ENCODE measurements at places on chromosomes 1 and 21.
A peak's percentile ranks its signal among the peaks of the same experiment; 100 is the strongest.

GRCh38 chr1:221268295-221268694 is 389.1 kb downstream of the HLX start:
- DNase-seq = peak; percentile 60

GRCh38 chr1:206518206-206518605 is 10.9 kb downstream of the RASSF5 start:
- no peak for DNase-seq

- DNase-seq = no peak
Observed at GRCh38 chr1:165426745-165427144, 18.2 kb downstream of the RXRG start.

GRCh38 chr1:232377494-232377770 is 252.5 kb downstream of the SIPA1L2 start:
- DNase-seq = peak; percentile 65

GRCh38 chr1:1055841-1056736 is 18.0 kb downstream of the RNF223 start:
- DNase-seq = no peak

GRCh38 chr1:53583868-53584776 is 124.9 kb downstream of the DMRTB1 start:
- DNase-seq = no peak

GRCh38 chr1:193494368-193494767 is 308.0 kb upstream of the B3GALT2 start:
- no peak for DNase-seq

- no peak for DNase-seq
Observed at GRCh38 chr1:218468711-218469110, 123.6 kb downstream of the TGFB2 start.

DNA sequence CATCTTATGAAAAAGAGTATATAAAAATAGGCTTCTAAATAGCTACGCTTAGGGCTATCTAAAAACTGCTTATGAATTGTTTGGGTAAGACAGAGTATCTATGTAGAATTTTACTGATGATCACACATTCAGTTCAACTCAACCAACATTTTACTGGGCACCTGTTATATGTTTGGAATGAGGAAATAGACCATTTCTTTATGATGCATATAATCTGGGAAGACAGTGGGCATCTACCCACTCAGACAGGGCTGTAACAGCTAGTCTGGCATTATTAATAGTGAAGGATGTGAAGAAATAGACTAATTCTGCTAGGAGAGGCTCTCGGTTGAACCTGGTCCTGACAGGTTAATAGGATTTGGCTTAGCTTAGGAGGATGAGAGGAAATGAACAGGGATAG is 56.9 kb downstream of the TIAM1 start:
- no peak for DNase-seq
